ENCODE measurements at places on chromosomes 4 and X.

DNA sequence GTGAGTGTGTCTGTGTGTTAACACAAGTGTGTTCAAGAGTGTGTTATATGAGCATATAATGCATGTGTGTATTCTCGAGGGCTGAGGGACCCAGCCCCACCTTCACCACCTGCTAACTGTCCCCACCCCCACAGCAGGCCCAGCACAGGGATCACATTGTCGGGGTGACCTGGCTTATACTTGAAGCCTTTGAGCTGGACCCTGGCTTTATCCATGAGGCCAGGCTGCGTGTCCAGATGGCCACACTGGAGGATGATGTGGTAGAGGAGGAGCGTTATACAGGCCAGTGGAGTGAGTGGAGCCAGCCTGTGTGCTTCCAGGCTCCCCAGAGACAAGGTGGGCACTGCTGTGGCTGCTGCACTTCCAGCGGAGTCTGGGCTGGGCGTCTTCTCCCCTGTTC is 7.6 kb downstream of the IL9R start:
- no peak for DNase-seq

GRCh38 chr4:115453416-115453815 is 340.0 kb upstream of the NDST4 start:
- no peak for DNase-seq

- DNase-seq, result no peak
These were observed 315.9 kb downstream of the LDB2 start for GRCh38 chr4:16582526-16582925.

GRCh38 chr4:44447563-44448504 is 775 bp downstream of the KCTD8 start:
- no peak for DNase-seq

DNA sequence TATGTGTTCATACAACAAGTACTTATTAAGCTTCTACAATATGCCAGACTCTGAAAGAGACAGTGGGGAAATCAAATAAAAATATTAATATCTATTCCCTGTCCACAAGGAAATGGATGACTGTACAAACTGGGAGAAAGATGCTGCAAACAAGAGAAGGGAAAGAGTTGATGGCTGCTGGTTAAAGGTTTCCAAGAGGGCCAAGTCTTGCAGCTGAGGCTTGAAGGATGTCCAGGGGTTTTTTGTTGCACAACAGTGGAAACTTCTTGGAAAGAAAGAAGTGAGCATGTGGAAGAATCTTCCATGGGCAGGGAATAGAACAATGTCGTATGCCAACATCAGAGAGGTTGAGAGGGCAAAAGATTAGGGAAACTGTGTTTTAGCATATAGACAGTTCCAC is 95.8 kb downstream of the MID1 start:
- no peak for DNase-seq

DNA sequence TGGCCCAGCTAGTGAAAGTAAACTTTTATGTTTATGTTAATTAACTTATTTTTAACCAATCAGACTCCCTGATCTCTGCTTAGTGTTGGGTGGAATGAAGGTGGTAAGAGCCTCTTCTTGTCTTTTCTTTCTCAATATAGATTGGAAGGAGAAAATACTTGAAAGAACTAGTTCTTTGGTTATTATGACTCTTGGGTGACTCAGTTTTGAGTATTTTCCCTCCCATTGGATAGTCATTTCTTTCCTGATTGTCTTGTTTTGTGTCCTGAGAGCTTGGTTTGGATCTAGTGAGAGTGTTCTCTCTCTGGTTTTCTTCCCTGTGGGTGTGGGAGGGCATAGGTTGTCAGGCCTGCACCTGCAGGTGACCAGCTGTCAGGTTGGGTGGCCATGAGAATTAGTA is 172.0 kb upstream of the GLRA2 start:
- no peak for DNase-seq

DNA sequence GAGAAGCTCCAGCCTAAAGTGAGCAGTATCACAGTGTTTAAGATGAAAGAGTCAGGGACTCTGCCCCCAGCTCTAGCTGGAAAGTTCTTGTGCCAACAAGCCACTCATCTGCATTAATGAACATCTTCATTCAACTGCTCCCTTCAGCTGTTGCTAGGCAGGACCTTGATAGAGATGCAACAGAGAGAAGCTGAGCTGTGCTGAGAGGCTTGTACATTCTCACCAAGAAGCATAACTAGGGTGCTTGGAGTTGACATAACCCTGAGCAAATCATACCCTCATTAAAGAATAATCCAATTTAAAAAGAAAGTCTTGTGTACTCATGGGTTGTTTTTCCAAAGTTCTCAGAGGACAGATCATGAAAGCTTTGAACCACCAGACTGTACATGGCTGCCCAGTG is 63.2 kb downstream of the ATXN3L start:
- no peak for DNase-seq

- no peak for DNase-seq
These were observed 9.9 kb upstream of the SMIM20 start for GRCh38 chr4:25903900-25904747.

All from T-helper 22 cell (primary cell).